HT1080 (cell line): ENCODE measurements at places on chromosomes 12 and 14. TPM values are rescaled to one million over a fixed set of nuclear protein-coding genes. Genes with fewer than 3 reads are reported as not detected.

KRT7 gene
- total RNA-seq, result 4.9 and 5.1 TPM in 2 replicates

GPR84 gene
- not detected in 2 replicates for total RNA-seq

LPAR5 gene
- 0.27 and 0.29 TPM in 2 replicates for total RNA-seq

NID2 gene
- total RNA-seq, result 1.6 and 2.2 TPM in 2 replicates

DNA sequence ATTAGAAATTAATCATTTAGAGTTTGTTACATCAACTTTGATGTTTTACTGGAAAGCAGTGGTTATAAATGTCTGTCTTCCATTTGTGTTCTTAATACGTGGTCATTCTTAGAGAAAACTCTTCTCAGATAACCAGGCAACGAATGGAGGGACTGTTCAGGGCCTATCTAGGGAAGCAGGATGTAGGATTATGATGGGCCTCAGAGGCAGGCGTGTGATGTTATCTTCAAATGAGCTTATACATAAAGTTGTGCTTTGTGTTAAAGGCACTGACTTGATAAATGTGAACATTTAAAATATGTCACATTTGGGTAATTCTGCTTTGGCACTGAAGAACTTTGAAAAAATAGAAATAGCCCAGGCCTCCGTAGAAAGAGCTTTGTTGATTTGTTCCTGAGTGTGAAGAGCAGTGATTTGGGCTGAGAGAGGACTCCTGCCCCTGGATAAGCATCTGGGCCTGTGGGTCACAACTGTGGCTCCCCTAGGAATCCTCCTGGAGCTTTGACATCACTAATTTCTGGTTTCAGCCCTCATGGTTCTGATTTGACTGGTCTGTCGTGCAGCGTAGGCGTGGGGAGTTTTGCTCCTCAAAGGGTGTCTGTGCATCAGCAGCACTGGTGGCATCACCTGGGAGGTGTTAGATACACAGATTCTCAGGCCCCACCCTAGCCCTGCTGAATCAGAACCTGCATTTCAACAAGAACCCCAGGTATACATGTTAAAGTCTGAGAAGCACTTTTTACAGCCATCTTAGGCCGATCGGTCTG, 55.4 kb downstream of the SAMD4A start:
- DNase-seq, result no peak

GRCh38 chr14:96351986-96352385, 11.2 kb downstream of the ATG2B start:
- no peak for DNase-seq
